Choroid plexus epithelial cell (primary cell): ENCODE measurements at places on chromosomes 6 and 20.
A peak's percentile ranks its signal among the peaks of the same experiment; 100 is the strongest.

DNA sequence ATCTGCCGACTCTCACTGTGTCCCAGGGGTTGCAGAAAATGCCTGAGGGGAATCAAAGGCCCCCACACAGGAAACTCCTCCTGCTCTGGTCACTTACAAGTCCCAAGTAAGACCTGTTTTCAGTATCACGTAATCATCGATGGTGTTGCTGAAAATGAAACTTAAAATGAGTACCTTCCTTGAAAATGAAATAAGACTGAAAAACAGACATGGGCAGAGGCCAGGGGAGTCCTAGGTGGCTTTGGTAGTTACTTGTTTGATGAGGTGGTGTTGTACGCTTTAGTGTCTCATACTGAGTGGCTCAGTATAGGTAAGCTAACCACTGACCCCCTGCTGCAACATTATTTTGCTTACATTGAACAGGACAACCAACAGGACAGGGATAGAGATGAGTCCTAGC lies 43.0 kb upstream of the SYNCRIP start:
- no peak for DNase-seq

DNA sequence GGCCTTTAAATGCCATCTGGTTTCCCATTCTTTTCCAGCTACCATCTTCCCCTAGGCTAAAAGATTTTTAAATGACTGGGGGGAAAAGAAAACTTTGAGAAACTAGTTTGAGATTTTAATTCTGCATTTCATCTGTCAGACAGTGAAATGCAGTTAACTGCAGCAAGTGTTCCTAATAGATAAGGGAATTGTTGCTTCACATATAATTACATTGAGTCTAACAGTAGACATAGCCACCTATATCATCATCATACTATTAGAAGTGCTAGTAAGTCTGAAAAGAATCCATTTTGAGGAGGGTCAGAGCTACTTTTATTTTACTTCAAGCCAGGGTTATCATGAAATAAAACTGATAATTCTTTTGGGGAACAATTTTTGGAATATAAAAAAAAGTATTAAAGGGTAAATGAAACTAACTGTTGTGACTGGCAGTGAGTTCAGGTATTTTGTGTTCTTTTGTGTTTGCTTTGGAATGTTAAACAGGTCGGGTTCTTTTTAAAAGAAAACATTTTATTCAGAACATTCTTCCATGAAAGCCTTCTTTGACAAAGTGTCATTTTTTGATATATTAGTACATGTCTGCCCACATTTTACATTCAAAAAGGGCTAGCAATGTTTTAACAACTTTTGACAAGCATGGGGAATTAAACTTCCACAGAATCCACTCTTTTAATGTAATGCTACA lies 170.1 kb downstream of the HS3ST5 start:
- no peak for DNase-seq

DNA sequence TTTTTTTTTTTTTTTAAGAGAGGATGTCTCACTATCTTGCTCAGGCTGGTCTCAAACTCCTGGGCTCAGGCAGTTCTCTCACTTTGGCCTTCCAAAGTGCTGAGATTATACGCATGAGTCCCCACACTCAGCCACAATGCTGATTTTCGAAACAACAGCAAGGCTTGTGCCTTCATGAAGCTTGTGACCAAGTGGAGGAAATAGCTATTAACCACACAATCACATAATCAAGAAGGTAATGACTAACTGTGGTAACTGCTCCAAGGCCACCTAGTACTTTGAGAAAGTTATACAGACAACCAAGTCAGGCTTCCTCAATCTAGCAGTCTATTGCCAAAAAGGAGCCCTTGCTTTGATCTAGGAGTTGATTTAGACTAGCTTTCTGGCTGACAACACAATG lies 46.3 kb downstream of the SOD2 start:
- DNase-seq, result peak; percentile 51

GRCh38 chr20:4134861-4135379 lies 119.6 kb upstream of the RNF24 start:
- DNase-seq, result no peak

DNA sequence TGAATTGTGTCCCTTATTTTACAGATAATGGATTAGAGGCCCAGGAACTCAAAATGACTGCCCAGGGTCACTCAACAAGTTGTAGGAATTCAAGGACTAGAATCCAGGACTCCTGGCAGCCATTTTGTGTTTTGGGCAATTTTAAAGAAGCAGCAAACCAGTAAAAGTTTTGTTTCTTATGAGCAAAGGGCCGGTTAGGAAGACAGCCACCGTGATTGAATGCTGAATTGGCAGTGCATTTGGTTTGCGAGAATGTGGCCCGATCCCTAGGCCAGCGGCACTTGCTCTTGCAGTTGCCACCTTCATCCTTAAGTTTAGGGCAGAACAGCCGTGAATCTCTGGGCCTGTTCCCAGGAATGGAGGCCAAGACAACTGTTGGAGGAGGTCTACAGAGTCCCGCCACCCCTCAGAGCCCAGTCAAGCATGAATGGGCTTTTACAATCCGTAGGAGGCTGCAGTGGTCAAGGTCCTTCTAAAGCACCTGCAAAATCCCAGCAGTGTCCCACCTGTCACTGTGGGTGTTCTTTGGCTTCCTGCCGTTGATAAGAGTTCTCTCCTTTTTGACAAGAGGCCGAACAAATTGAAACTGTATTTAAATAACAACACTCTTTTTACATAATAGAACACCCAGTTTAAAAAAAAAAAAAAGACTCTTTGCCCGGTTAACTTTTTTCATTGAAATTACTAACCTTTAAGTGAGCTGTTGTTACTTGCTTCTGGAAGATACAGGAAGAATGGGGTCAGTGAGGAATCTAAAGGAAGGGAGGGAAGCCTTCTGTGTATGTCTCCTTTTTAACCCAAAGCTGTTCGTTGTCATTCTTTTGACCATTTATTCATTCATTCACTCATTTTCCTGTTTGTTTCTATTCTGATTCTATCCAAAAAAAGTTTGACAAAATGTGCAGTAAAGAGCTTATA lies 68.7 kb downstream of the PHACTR2 start:
- no peak for DNase-seq

DNA sequence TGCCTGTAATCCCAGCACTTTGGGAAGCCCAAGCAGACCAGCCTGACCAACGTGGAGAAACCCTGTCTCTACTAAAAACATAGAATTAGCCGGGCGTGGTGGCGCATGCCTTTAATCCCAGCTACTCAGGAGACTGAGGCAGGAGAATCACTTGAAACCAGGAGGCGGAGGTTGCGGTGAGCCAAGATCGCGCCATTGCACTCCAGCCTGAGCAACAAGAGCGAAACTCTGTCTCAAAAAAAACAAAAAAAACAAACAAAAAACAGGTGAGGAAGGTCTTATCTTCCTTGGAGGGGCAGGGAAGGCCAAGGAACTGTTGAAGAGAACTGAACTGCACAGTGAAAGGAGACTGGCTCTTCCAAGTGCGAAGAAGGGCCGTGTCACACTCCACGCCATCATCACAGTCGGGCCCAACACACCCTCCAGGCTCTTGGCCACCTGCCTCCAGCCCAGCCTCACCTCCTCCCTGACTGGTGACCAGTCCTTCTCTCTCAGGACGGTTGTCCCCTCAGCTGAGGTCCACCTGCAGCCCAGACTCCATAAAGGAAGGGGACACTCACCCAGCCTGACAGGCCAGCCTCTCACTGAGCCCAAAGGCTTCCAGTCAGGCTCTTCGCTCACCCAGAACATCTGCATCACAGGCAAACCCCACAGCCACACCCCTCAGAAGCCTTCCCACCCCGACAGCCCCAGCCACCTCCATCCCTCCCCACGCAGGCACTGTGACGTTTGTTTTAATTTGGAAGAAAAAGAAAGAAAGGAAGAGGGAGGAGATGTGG lies 4.1 kb downstream of the ZC3H12D start:
- no peak for DNase-seq

- no peak for DNase-seq
Observed at GRCh38 chr6:138607478-138608433, 108.5 kb upstream of the NHSL1 start.

DNA sequence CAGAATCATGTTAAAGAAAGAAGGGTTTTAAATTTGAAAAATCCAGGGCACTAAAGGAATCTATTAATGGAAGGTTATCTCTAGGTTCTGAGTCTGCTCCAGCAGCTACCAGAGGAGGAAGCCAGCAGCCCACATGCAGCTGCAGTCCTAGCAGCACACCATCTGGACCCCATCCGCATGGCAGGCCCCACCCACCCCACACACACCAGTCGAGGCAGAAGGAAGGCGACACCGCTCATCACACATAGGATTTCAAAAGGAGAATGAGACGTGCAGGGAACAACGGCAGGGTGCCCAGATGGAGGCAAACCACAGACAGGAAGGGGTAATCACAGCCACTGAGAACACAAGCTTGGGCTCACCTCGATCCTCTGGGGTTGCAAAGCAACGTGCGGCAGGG lies 78.9 kb downstream of the GINS1 start:
- DNase-seq, result peak; percentile 65

DNA sequence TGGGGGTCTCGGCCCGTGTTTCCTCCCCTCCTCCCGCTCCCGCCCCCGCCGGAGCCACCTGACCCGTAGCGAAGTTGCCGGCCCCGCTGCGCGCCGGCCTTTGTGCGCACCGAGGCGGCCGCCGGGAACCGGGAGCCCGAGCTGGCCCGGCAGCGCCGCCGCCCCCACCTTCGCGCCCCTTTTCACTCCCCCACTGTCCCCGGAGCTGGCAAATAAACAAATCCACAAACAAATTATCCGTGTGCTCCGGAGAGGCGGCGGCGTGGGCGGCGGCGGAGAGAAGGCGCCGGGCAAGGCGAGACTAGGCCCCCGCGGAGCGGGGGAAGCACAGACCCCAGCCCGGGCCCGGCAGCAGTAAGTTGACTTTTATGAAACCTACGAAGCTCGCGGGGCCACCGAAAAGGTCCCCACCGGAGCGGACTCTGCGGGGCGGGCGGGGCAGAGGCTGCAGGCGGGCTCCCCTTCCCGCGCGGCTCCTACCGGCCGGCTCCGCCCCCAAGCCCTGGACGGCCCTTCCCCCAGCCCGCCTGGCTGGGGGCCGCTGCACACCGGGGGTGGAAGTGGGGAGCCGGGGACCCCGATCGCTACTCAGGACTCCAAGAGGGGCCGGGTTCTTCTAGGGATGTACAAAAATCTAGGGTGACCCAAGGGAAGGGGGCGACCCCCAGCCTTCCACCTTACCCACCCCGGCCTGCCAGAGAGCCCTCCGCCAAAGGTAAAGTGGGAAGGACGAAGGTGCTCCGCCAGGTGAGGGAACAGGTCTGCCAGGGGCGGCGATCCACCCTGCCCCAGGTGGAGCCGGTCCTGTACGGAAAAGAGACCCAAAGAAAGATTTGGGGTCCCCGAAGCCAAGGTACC lies 40.7 kb downstream of the YTHDF1 start:
- DNase-seq, result no peak

DNA sequence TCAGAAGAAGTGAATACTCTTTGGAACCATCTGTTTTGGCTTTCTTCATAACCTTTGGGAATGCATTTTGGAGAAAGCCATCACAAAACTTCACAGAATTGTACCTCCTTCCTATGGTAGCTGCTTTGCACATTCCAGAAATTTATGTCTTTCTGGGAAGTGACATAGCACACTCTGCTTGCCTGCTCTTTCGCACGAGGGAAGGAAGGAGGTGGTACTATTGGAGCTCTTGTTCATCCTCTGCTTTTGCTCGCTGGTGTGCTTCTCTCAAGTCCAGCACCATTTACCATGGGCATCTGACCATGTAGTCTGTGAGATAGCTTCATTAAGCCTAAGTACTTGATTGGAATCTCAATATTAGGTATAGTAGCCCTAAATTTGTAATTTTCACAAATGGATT lies 473.3 kb upstream of the SLC35B3 start:
- no peak for DNase-seq

DNA sequence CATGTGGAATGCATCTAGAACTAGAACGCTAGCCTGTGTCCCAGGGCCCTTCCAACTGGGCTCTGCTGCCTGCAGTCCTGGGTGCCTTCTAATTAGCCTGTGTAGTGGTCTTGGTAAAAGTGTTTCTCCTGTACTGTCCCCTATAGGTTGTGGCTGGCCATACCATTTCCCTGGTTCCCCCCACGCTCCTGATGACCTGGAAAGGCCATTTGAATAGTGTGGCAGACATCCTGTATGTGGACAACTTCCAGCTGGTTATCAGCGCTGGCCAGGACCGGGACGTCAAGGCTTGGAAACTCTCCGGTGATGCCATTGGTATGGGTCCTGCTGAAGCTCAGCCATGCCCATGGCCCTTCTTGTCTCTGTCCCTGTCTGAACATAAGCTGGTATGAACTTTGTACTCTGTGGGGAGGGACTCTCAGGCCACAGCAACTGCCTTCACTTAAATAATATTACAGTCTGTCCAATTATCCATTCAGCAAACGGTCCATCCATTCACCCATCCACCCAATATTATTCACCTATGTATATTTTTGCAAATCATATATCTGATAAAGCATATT lies 60.7 kb downstream of the SUN5 start:
- DNase-seq, result no peak

- DNase-seq, result peak; percentile 73
Observed at GRCh38 chr6:16690608-16691142, 70.6 kb downstream of the ATXN1 start.

- peak; percentile 51 for DNase-seq
Observed at GRCh38 chr6:84976526-84977362, 212.3 kb upstream of the TBX18 start.

GRCh38 chr6:25698631-25699030 lies 46.6 kb downstream of the SCGN start:
- DNase-seq, result no peak

GRCh38 chr6:36786055-36786675 lies 53.1 kb downstream of the CPNE5 start:
- no peak for DNase-seq

GRCh38 chr20:1722513-1723050 lies 65.0 kb upstream of the SIRPG start:
- DNase-seq, result no peak

- DNase-seq, result peak; percentile 28
Observed at GRCh38 chr6:13667655-13668054, 44.0 kb downstream of the RANBP9 start.

- DNase-seq, result peak; percentile 23
Observed at GRCh38 chr6:29376003-29376402, 912 bp upstream of the OR12D3 start.

GRCh38 chr6:152598901-152599537 lies 38.1 kb downstream of the SYNE1 start:
- DNase-seq, result peak; percentile 5

- DNase-seq, result no peak
Observed at GRCh38 chr6:28947831-28948270, 24.1 kb upstream of the TRIM27 start.

GRCh38 chr6:165218829-165219228 lies 90.6 kb downstream of the C6orf118 start:
- peak; percentile 5 for DNase-seq

DNA sequence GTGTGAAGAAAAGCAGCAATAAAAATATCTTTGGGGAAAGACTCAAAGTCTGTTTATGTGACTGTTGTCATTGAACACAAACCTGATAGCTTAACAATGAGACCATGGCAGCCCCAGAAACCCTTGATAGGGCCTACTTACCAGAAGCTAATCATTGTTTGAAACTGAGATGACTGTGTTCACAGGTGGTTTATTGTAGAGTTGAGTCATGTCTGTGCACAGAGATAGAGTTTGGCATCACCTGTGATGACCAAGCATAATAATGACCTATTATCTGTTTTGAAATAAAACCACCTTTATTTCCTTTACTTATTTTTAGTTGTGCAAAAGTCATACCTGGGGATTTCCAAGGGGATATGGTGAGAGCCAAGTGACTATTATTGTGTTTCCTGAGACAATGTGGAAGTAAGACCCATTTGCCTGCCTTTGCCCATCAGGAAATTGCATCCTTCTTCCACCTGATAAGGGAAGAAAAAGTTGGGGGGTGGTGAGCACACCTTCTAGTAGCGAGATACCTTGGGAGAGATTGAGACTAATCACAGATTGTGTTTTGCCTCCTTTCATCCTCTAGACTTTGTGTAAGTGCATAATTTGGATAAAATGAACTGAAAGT lies 456.9 kb upstream of the JAG1 start:
- no peak for DNase-seq

GRCh38 chr6:17542243-17542642 lies 57.9 kb upstream of the FAM8A1 start:
- no peak for DNase-seq
